ENCODE measurements at places on chromosomes 11 and 22.

DNA sequence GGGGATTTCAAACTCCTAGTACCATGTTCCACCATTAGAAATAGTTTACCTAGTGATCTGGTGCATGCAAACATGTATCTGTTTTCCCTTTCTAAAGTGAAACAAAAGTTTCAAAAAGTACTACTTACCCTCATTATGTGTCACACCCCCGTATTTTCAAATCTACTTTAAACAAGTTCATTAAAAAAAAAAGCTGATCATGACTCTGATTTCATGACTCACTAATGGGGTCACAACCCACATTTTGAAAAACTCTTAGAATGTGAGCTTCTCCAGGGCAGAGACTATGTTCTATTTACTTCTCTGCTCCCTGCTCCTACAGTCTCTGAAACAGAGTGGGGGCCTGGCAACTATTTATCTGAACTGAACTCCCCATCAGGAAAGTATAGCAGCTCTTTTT lies 18.2 kb downstream of the CHRM1 start:
- DNase-seq: no peak

- no peak for DNase-seq
Observed at GRCh38 chr11:64787526-64788320, 9.4 kb upstream of the SF1 start.

DNA sequence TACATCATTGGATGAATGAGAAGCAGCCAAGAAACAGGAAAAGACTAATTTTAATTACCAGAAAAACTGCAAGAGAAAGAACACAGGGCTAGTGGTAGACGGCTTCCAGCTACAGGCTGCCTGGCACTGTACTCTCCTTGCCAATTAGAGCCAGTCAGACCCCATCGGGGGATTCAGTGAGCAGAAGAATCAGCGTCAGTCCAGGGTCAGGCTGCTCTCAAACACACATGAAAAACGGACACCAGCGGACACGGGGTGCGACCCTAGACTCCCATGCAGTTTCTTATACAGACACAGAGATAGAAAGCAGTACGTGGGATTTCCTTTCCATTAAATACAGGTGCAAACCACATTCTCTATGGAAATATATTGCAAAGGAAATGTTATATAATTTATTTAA lies 1.1 kb upstream of the CNTN5 start:
- DNase-seq: no peak

DNA sequence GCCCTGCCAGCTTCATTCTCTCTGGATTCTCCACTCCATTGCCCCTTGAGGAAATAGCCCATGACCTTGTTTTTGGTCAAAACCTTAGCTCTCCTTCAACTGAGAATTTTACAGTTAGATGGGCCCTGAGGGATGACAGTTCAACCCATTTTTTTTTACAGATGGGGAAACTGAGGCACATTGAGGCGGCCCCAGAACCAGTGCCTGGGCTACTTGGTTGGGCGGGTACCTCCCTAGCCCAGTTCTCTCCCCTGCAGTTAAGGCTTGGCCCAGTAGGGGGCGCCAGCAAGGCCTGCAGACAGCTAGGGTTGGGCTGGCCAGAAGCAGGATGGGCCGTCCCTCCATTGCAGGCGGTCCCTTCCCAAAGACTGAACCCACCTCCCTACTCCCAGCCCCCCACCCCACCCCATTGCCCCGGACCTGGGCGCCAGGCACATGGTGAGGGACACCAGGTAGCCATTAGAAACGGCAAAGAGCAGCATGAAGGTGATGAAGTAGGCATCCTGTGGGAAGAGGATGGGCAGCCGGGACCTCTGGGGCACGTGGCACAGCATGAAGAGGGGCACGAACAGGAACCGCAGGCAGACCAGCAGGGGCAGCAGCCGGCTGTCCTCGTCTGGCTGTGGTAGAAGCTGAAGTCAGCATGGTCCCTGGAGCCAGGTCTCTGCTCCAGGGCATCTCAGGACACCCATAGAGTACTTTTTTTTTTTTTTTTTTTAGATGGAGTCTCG lies 7.6 kb downstream of the SLC29A2 start:
- no peak for DNase-seq

DNA sequence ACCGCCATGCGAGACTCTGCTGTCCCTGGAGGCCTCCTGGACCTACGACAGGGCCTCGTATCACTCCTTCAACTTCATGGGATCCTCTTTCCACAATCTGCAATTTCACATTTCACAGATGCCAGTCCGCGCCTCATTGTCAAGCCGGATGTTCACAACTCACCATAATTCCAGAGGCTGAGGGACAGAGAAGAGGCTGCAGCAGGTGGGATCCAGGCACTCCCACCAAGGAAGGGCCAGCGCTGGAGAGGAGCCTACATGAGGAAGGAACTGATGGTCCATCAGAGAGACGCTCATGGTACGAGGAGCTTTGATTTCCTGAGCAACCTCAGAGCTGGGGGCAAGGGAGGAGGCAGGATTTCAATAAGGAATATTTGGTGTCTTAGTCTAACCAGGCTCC lies 495.0 kb downstream of the BRD1 start:
- DNase-seq: no peak

DNA sequence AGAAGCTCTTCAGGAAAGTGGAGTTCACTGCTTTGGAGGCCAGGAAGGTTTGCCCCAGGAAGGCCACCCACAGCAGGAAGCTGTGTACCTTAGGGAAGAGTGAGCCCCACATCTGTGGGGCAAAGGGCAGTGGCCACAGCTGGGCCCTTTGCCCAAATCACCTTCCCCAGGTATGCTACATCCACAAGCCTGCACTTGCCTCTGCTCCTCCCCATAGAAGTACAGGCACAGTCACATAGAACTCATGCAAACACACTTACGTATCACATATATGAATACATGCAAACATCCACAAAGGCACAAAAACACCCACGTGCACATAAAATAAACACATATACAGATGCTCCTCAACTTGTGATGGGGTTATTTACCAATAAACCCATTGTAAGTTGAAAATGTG lies 2.1 kb downstream of the TRIM29 start:
- no peak for DNase-seq
